ENCODE measurements at places on chromosomes 16 and 17.

- no peak for DNase-seq
These were observed at the start of gene HOXB2 for GRCh38 chr17:48545022-48545375. HOXB2 (minus strand) TSS chr17:48545109; CDS start chr17:48544911, 198 bp downstream.

GRCh38 chr17:73194514-73195222, 1.8 kb downstream of the COG1 start:
- DNase-seq = no peak

DNA sequence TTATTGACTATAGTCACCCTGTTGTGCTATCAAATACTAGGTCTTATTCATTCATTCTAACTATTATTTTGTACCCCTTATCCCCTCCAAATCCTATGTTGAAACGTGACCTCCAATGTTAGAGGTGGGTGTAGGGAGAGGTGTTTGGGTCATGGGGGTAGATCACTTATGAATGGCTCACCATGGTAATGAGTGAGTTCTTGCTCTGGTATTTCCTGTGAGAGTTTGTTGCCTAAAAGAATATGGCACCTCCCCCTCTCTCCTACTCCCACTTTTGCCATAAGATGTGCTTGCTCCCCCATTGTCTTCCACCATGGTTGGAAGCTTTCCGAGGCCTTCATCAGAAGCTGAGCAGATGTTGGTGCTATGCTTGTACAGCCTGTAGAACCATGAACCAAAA, 59.3 kb upstream of the BRD7 start:
- no peak for DNase-seq

DNA sequence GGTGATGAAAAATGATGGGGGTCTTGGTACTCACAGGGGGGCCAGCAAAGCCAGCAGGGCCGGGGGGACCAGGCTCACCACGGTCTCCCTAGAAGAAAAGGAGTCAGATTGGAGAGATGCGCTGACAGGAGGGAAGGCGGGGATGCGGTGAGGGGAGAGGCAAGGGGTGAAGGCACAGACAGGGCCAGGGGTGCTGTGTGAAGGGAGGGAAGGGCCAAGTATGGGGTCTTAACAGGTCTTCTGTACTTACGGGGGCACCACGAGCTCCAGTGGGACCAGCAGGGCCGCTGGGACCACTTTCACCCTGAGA, 11.2 kb downstream of the COL1A1 start:
- no peak for DNase-seq

DNA sequence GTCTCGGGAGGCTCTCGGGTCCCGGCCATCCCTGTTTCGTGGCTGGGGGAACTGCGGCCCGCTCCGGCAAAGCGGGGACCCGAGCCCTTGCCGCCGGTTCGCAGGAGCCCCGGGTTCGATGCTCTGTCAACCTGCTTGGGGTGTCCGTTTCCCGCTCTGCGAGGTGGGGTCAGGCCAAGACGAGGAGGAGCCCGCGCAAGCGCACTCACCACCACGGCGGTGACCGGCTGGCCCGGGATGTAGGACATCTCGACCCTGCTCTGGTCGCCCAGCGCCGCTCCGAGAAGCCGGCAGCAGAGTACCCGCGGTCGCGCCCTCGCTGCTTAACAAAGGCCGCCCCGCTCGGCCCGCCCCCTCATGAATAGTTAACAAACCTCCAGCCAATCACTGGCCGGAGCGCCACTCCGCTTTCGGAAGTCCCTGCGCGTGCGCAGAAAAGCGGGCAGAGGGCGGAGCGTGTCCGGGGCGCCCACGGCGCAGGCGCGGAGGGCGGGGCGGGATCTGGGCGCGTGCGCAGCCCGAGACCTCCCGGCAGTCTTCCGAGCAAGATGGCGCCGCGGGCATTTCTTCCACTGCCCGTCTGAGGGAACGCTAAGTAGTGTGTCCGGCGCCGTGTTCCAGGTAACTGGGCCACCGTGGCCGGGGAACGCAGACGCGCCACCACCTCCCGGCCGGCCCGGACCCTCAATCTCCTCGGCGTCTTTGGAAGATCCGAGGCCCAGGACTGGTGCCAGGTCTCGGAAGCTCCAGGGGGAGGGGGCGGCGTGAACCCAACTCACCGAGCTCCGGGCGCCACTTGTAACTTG, at the start of the genes EMC6 and TAX1BP3:
Gene EMC6 (plus strand): TSS at position 534 of the 806 bp plus-strand sequence. CDS start 335 bp downstream, outside the sequence.
Gene TAX1BP3 (minus strand): TSS at position 300 of the 806 bp plus-strand sequence. CDS start 52 bp downstream, at position 248.
- peak; percentile 94 for DNase-seq

DNA sequence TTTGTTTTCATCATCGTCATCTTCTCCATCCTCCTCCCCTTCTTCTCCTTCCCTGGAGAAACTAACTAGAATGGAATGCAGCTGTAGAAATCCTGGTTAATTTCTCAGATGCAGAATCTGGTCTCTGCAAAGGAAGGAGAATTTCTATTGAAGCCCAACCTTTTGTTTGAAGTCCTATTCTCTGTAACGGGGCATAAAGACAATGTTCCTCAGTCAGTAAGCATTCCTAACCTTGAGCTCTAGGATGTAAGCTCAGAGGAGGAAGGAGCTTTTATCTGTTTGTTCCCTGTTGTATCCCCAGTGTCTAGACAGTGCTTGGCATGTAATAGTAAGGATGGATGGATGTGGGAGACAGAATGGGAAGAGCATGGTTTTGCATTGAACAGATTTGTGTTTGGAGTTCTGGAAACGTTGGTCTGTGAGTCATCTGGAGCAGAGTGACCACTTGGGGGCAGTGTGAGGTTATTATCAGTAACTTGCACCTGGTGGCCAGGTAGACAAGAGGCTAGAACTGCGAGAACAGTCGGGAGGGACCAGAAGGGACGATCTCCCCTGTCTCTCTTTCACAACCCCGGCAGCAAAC, 363.7 kb downstream of the SNX29 start:
- DNase-seq = peak; percentile 75

- DNase-seq = peak; percentile 15
These were observed 29.9 kb downstream of the PIEZO1 start for GRCh38 chr16:88754912-88755744.

DNA sequence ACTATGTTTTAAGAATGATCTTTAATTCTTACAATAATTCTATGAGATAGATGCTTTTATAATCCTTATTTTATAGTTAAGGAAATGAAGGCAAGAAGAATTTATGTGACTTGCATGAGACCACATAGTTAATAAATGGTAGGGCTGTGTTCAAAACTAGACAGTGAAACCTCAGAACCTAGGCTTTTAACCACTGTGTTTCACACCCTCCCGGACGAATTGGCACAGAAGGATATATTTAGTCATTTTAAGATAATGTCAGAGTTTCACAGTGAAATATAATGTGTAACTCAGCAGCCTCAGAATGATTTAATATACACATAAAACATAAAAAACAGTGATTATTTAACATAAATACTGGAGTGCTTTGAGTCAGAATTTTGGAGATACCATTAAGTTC, 57.0 kb downstream of the NSRP1 start:
- no peak for DNase-seq

- no peak for DNase-seq
These were observed 6.8 kb upstream of the OSGIN1 start for GRCh38 chr16:83946154-83946780.

- DNase-seq = no peak
These were observed 70.5 kb upstream of the CDH5 start for GRCh38 chr16:66295761-66296546.

- DNase-seq = no peak
These were observed 17.1 kb downstream of the ZNF213 start for GRCh38 chr16:3152027-3152276.

DNA sequence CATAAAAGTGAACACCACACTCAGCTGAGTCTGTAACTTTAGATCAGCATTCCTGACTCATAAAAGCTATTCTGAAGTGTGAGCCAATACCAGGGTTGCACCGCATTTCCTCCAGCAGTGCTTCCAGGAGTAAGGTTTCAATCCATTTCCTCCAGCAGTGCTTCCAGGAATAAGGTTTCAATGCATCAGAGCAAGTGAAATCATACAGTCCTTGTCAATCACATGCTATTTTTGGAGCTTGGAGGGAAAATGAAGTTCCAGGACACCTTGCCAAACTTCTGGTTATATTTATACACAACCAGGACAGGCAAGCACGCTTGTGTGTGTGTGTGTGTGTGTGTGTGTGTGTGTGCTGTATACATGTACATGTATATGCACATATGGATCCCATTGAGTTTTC, 327.6 kb downstream of the GRIN2A start:
- no peak for DNase-seq

GRCh38 chr17:49646391-49647255, 31.3 kb downstream of the SPOP start:
- DNase-seq = peak; percentile 71

GRCh38 chr16:978403-978802, 3.2 kb upstream of the SOX8 start:
- no peak for DNase-seq

DNA sequence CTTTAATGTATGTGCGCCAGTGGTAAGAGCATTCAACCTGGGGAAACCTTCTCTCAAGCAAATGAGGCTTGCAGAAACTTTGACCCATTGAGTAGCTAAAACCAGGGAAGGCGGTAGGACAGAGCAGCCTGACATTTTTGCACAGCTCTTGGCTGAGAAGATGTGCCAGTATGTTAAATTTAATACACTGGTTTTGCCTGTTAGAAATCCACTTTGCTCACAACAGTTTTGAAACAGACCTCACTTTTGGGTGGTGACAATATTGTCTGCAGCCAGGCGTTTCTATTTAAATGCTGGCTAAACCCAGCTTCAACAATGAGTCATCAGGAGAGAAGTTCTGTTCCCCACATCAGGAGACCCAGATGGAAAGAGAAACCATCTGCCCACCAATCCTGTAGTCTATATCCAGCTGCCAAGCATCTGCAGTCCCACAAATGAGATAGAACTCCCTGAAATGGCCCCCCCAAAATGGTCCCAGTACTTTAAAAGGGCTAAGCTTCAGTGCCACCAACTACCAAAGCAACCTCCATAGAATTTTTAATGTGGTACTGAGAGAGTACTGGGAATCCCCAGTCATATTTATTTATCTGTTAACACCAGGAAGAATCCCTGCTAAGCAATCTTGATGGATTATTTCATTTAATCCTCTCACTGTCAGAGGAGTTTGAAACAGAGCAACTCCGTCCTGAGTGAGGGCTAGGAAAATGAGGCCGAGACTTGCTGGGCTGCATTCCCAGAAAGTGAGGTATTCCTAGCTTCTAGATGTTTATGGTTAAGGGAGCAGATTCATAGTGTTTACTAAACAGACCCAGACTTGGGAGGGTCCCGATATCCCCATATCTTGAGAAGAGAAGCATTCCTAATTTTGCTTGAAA, 29.0 kb upstream of the CLEC3A start:
- no peak for DNase-seq

- DNase-seq = peak; percentile 90
These were observed 1.7 kb upstream of the RRAD start for GRCh38 chr16:66926961-66927436.

GRCh38 chr17:31320791-31321190, 631 bp downstream of the EVI2A start:
- no peak for DNase-seq

GRCh38 chr17:8700546-8700945, 44.1 kb downstream of the CCDC42 start:
- no peak for DNase-seq
